ENCODE measurements at places on chromosomes 13 and 19.

GRCh38 chr13:101869553-101869952 is 417.1 kb downstream of the ITGBL1 start:
- DNase-seq, result no peak

DNA sequence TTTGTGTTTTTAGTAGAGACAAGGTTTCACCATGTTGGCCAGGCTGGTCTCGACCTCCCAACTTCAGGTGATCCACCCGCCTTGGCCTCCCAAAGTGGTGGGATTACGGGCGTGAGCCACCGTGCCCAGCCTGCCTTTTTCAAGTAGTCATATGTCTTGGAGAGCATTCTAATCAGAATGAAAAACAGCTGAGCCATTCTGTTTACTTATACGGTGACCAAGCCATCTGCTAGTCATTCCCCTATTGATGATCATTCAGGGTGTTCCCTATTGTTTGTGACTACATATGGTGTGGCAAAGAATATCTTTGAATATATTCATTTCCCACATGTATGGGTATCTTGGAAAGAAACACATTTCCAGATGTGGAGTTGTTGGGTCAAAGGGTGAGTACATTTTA is 17.2 kb downstream of the BLOC1S3 start:
- no peak for DNase-seq

GRCh38 chr13:60267498-60268202 is 103.9 kb upstream of the DIAPH3 start:
- no peak for DNase-seq

DNA sequence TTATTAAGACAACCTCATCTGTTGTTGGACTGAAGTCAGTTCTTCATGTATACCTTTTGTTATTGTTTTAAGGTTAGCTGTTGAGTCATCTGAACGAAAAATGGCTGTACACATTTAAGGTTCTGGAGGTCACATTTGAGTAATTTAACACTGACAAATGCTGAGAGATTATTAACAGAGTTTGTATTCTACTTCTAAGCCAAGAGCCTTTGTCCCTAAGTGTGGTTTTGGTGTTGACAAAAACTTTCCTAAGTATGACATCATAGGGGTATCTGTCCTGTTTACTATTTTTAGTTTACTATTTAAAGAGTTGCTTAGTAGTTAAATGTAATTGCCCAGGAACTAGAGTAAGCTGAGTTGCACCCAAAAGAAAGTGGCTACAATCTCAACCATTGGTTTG is 71.9 kb downstream of the CDK8 start:
- DNase-seq, result no peak

GRCh38 chr13:99553033-99553432 is 51.8 kb downstream of the TM9SF2 start:
- DNase-seq, result no peak

- DNase-seq, result no peak
Observed at GRCh38 chr13:109706015-109706715, 80.2 kb downstream of the IRS2 start.

GRCh38 chr13:94617389-94618000 is 15.8 kb downstream of the GPR180 start:
- no peak for DNase-seq

GRCh38 chr19:14061081-14061749 is 661 bp downstream of the PALM3 start:
- no peak for DNase-seq

GRCh38 chr13:21018220-21018619 is 43.2 kb downstream of the LATS2 start:
- DNase-seq, result no peak

- DNase-seq, result no peak
Observed at GRCh38 chr19:5705552-5705951, 14.4 kb downstream of the LONP1 start.

All from pulmonary artery endothelial cell (primary cell).